ENCODE measurements at places on chromosomes 4 and X.

DNA sequence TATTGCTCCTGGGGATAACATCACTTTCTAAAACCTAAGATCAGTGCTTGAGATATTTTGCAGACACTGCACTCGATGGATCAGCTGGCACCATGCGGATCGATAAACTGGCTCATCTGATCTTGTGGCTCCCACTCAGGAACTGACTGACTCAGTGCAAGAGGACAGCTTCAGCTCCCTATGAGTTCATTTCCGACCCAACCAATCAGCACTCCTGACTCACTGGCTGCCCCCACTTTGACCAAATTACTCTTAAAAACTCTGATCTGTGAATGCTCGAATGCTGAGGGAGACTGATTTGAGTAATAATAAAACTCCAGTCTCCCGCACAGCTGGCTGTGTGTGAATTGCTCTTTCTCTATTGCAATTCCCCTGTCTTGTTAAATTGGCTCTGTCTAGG is 110.1 kb downstream of the ANAPC4 start:
- DNase-seq: no peak

GRCh38 chrX:77617206-77617605 is 168.8 kb downstream of the ATRX start:
- DNase-seq: no peak

- DNase-seq: no peak
Observed at GRCh38 chr4:66949419-66949818, 595.9 kb downstream of the CENPC start.

- no peak for DNase-seq
Observed at GRCh38 chr4:44351069-44351468, 97.5 kb downstream of the KCTD8 start.

GRCh38 chr4:164359881-164360280 is 394.1 kb upstream of the SMIM31 start:
- DNase-seq: no peak

DNA sequence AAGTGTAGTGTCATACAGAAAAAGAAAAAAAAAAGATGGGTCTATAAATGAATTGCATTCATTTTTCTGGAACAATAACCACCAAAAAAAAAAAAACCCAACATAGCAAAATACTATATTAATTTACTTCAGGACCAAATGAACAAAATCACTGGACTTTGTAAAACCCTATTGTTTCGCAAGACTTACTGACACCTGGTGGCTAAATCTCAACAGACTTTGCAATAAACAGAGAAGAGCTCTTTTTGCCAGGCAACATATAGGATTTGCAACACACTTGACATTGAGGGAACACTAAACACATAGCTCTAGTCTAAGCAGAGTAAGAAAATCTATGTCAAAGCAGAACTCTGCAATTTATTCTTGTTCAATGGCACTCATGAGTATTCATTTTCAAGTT is 990.2 kb downstream of the STPG2 start:
- no peak for DNase-seq

GRCh38 chr4:46081248-46081647 is 42.6 kb downstream of the GABRG1 start:
- DNase-seq: no peak

DNA sequence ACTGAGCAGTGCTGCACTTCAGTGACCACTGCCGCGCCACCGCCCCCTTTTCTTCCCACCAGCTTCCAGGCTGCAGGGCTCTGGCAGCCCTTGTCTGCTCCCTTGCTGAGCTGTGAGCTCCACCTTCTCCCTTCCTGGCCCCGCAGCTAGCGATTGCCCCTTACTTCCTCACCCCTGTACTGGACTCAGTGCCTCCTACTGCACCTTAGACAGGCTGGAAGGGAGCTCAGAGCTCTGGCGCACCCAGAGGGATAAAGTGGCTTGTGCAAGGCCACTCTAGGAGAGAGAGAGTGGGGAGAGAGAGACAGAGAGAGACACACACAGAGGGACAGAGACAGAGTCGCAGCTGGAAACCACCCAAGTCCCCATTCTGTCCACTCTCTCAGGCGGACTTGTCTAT is 6.0 kb downstream of the RASL11B start:
- DNase-seq: peak; percentile 20

- no peak for DNase-seq
Observed at GRCh38 chr4:2763511-2763967, 7.4 kb upstream of the TNIP2 start.

- no peak for DNase-seq
Observed at GRCh38 chr4:72997409-72997808, 72.1 kb downstream of the COX18 start.

DNA sequence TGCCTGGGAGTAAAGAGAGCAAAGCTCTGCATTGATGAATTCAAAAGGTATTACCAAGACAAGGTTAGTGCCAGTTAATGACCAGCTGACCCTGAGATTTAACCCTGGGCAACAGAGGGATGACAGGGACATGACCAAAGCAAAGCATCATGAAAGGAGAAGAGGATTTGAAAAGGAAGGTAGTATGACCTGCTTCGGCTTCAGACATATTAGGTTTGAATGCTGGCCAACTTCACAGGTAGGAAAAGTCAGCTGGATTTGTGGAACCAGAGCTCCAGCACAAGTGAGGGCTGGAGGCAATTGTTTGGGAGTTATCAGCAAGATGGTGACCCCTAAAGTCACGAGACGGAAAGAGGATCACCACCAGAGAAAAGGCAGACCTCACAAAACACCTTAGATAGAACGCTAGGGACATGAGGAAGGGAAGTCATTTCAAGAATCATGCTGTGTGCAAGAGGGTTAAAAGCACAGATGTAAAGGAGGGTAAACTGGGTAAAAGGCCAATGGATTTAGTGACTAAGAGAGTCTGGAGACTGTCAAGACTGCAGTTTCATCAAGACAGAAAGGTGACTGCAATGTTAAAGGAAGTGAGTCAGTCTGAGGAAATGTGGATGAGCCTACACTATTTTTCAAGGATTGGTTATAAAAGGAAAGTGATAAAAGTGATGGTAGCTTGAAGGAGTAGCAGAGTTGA is 45.6 kb downstream of the SH3RF1 start:
- DNase-seq: peak; percentile 87

GRCh38 chrX:131068945-131069719 is 11.0 kb downstream of the ARHGAP36 start:
- no peak for DNase-seq

DNA sequence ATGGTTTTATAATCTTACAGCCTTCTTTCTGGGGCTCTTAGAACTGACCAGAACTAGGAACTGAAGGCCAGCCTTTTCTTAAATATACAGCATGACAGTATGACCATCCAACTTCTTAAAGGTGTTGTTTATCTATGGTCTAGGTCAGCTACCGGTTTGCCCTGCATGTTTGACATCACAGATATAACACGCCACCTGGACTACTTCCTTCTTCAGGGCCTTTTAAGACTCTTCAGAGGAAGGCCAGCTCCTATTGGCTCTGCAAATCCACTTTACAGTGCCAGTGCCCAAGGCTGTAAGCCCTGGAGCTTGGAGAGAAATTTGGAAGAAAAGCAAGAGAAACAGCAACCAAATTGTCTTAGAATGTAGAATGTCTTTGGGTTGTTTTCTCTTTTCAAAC is 185.5 kb downstream of the MGST2 start:
- no peak for DNase-seq

- DNase-seq: no peak
Observed at GRCh38 chr4:59222221-59222620, 1977.9 kb upstream of the ADGRL3 start.

DNA sequence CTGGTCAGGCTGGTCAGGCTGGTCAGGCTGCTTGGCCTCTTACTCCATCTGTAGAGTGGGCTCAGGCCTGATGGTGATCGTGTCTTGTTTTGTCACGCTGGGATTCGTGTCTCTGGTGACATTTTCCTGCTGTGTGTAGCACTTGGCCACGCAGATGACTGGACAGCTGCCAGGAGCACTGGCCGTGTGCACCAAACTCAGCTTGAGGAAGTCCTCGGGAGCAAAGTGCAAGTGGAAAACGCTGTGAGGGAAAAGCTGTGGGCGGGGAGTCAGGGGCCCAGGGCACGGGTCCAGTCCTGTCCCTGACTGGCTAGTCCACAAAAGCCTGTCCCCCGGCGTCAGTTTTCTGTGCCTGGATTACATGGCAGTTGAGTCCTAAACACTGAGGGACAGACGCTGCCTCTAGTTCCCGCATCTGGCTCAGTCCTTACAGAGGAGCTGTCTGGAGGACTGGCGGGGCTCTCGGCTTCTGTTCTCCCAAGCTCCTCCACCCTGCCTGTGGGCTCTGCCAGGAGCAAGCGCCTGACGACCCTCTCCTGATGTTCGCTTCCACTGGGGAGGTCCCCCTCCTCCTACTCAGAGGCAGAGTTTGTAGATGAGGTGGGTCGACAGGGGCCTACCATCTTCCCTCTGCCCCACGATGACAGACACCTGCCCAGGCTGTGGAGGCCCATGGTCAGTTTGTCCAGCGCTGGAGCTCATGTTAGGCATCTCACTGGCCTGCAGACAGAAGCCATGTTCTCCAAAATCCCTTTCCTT is 35.9 kb upstream of the GRPEL1 start:
- DNase-seq: no peak

- no peak for DNase-seq
Observed at GRCh38 chr4:22413471-22413870, 102.4 kb downstream of the ADGRA3 start.

- peak; percentile 57 for DNase-seq
Observed at GRCh38 chr4:147590249-147590920, 26.8 kb upstream of the TMEM184C start.

DNA sequence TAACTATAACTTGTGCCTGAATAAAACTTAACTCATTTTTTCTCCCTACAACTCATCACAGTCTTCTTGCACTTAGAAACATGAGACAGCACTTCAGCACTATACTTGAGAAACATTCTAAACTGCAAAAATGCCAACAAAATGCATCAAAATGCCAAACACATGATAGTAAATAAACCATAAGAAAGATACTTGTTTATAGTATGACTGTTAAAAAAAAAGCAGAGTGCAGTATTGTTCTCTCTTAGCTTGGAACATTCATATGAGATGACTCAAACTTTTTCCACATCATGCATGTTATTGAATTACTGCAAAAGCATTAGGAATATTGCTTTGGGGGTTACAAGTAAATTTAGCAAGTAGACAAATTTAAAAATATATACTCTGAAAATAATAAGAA is 135.7 kb upstream of the ANXA10 start:
- DNase-seq: peak; percentile 74

DNA sequence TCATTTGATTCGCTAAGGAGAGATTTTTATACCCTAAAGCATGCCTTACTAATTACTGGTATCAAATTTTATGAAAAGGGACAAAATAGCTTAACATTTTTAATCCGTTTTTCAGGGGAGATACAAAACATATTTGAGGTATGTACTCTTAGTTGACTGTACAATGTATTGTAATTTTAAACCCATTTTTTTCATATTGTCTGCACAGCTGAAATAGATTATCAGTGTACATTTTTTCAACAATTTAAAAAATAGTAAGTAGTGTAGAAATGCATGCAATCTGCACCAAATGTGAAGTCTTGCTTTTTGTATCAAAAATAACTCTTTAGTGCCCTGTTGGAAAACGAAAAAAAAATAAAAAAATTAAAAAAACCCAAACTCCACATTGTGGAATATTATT is 82.2 kb downstream of the TENM3 start:
- no peak for DNase-seq

DNA sequence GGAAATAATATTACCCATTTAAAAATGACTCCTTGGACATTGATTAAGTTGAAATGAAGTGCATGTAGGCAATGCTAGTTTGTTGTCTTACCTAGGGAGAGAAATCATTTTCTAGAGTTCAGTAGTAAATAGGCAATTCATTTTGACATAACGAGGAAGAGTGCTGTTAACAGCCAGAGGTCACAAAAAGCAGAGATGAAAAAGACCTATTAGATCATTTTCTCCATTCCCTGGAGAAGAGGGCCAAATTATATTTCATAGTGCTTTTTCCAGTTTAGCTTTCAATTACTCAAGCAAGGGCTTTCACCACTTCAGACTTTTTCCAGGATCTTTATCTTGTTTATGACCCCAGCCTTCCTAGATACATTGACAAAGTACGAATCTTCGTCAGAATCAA is 374.3 kb upstream of the GALNT7 start:
- no peak for DNase-seq

- no peak for DNase-seq
Observed at GRCh38 chr4:87071401-87071800, 136.6 kb downstream of the AFF1 start.

DNA sequence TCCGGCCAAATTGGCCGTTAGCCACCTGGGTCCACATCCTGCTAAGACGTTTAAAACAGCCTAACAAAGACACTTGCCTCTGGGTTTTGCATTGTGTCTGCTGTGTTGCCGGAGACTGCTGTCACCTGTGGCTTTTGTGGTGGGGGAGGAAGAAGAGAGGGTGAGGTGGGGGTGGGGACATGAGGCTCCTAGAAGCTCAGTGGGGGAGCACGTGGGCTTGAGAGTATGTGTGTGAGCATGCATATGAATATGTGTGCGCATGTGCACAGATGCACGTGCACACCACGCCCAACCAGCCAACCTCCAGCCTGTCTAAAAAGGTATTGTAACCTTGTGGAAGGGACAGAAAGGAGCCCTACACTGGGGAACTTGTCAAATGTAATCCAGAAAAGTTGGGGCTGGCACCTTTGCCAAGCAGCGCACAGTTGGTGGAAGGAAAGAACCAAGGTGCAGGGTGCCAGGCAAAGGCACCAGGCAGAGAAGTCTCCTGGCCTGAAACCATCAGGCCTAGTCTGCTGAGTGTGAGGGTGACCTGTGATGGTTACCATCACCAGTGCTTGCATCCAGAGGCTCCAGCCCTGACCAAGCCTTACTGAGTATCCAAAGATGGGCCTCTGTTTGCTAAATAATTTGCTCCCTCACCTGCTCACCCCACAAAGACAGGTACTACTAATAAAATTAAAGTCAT is 10.1 kb upstream of the SASH3 start:
- no peak for DNase-seq

DNA sequence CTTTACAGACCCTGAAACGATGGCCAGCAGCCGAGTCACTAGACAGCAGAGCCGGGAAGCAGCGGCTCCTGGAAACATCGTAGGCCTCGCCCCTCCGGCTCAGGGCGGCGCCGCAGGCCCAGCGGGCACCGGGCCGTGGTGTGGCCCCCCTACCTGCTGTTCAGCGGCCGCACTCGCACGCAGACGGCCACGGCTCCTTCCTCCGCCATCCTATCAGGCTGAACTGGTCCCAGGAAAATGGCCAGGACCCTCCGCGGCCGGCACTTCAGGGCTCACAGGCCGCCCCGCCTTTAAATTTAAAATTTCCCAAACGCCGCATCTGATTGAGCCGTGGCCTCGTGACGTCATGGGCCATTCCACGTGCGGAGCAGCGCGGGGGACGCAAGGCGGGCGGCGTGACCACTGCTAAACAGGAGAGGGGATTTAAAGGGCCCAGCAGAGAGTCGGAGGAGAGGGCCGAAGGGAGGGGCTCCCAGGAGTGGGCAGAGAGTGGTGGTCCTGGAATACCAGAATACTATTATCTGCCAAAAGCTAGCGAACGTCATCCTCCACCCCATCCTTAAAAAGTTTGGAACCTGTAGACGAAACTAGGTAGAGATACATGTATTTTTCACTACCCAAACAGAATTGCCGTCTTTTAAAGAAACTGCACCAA is at the start of gene CENPE:
Gene CENPE, minus strand, starts transcription at position 233 of the 655 bp plus-strand sequence. Its CDS starts 24 bp downstream, at position 209.
- DNase-seq: peak; percentile 84

GRCh38 chr4:3362431-3363287 is 69.8 kb downstream of the RGS12 start:
- no peak for DNase-seq
